Cardiac fibroblast (primary cell): ENCODE measurements at places on chromosomes 2 and 18.

DNA sequence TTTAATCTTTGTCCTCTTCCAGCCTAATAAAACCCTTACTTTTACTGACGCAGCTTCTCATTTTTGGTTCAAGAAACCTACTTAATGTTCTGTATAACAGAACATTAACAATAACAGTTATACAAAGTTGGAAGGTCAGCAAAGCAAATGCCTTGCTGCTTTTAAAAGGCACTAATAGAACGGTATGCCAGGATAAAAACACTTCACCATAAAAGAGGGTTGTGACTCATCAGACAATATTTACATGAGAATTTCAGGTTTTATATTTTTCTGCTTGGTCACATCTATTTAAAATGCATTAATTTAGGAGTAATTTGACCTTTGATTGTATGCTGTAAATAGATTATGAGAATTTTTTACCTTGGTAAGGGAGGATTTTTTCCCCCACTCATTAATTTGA, 3.0 kb downstream of the KLHL41 start:
- peak; percentile 20 for DNase-seq

DNA sequence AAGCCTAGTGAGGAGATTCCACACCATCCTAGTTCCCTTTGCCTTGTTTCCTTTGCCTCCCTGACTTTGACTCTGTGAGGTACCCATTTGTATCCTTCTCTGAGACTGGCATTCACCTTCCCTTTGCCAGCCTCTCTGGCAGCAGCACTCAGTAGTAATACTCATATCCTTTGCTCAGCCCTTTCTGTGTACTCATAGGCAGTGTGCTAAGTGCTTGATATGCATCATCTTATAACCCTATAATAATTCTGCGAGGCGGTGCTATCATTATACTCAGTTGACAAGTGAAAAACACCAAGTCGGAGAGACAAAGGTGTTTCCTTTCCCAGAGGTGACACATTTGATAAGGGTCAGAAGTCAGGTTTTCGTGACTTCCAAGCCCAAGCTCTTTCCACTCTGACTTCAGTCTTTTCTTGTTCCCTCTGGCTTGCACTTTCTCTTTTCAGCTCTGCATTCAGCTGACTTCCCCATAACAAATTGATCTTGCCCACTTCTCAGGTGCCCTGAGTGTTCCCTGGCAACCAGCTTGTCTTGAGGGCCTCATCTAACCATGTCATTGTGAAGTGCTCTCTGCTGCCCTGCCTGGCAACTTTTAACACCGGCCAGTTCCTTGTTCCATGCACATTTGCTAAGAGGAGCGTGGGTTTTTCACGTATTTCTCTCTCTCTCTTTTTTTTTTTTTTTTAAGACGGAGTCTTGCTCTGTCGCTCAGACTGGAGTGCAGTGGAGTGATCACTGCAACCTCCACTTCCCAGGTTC, 94.5 kb upstream of the UPP2 start:
- DNase-seq = no peak

GRCh38 chr2:144213797-144214196, 306.1 kb downstream of the ZEB2 start:
- no peak for DNase-seq

DNA sequence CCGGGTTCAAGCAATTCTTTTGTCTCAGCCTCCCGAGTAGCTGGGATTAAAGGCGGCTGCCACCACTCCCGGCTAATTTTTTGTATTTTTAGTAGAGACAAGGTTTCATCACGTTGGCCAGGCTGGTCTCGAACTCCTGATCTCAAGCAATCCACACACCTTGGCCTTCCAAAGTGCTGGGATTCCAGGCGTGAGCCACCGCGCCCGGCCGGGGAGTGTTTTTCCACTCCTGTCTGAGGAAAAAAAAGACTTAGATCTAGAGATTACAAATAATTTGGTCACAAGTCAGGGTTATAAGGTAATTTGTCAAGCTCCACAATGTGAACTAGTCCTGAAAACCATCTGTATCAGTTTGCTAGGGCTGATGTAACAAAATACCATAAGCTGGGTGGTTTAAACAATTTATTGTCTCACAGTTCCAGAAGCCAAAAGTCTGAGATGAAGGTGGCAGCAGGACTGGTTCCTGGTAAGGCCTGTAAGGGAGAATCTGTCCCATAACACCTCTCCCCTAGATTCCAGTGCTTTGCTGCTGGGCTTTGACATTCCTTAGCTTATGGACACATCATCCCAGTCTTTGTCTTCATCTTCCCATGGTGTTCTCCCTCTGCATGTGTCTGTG, 40.7 kb upstream of the SP3 start:
- DNase-seq = no peak

DNA sequence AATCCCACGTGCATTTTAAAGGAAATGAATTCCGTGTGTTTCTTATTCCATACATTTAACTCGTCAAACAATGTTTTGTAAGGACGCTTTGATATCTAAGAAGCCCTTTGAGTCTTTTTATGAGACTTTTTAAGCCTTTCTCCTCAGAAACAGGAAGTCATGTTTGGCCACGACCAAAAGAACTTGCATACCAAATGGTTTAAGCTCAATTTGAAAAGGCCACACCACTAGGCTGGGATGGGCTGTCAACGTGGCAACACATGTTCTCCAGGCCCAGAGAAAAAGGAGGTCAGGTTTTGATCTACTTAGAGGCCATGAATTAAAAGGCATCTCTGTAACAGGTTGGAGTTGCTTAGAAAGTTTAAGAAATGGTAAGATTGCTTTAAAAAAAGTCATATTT, 441.8 kb downstream of the CMPK2 start:
- no peak for DNase-seq

- DNase-seq = no peak
These were observed 946.5 kb upstream of the FAM98A start for GRCh38 chr2:34545486-34546136.

GRCh38 chr2:44351088-44351487, 10.2 kb downstream of the PREPL start:
- DNase-seq = peak; percentile 30

- DNase-seq = peak; percentile 88
These were observed 216.8 kb downstream of the CAMKMT start for GRCh38 chr2:44578471-44579093.

DNA sequence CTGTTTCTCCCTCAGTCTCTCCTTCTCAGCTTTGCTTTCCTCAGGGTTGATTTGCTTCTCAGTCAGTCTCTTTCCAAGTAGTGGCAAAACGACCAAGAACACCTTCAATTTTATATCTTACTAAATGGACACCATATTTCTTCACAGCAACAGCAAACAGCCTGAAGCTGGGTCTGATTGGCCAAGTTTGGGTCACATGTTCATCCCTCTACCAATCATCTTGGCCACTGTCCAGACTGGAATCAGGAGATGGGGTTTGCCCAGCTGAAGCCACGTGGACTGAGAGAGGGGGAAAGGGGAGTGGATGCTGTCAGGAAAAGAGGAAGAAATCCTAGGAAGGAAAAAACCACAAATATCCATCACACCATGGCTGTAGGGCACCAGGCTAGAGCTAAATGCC, 42.0 kb upstream of the ACMSD start:
- DNase-seq = no peak

- no peak for DNase-seq
These were observed 58.3 kb downstream of the NPAS2 start for GRCh38 chr2:100878000-100878791.

DNA sequence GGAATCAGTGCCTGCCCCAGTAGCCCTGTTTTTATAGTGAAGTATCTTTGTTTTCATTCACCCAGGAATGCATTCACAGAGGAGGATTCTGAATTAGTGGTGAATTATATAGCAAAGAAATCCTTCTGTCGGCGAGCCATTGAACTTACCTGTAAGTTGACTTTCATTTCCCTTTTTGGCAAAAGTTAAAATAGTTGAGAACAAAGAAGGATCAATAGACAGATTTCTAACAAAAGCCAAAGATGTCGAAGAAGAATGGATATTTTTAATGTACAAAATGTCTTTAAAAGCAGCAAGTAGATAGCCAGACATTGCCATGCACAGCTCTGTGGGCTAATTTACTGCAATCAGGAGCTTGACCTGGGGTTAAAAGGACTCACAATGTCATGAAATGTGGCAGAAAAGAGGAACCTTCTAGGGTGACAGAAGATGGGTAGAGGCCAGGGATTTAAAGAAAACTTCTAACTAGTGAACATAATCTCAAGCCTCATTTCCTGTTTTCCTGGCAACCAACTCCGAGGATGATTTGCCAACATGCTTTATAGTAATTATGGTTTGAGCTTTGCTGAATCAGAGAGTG, 53.8 kb upstream of the TMEM87B start:
- DNase-seq = peak; percentile 53

- peak; percentile 12 for DNase-seq
These were observed 670 bp downstream of the GKN1 start for GRCh38 chr2:68974946-68975665.

- DNase-seq = no peak
These were observed 97.6 kb downstream of the UXS1 start for GRCh38 chr2:106096299-106097037.

GRCh38 chr2:10132043-10132575, 9.6 kb downstream of the RRM2 start:
- no peak for DNase-seq

GRCh38 chr2:217793566-217794132, 209.1 kb downstream of the TNS1 start:
- no peak for DNase-seq

GRCh38 chr2:230812033-230812432, 52.7 kb upstream of the ITM2C start:
- DNase-seq = no peak

DNA sequence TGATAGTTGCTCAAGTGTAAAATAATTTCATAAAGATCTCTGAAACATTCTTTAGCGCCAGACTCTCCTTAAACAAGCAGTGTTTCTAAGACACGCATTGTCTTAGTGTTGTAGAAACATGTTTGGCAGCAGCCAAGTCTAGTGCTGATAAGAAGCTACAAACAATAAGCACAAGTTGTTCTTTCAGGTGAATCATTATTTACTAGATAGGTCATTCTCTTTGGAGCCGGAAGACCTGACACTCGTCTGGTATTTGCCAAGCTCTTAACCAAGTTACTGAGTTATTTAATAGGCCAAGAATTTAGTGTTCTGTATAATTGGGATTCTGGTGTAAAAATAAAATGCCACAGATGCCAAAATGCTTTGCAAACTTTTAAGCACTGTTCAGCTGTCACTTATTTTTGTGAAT, 852.1 kb downstream of the CPS1 start:
- DNase-seq = peak; percentile 63

DNA sequence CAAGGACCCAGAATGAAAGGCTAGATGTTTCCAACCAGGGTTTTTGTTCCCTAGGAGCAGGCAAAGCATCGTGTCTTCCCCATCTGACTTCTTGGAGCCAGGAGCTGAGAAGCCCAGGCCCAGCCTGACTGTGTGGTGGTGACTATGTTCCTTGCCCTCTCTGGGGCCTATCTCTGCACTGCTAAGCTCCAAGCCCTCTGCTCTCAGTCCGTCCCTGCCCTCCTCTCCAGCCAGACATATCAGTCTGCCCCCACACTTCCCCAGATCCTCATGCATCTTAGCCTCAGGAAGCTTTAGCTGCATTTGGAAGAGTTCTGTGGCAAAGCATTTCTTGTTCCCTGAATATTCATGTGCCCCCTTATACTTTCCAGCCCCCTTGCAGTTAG, 196.6 kb downstream of the CYP26B1 start:
- no peak for DNase-seq

GRCh38 chr2:15968280-15969178, 28.2 kb downstream of the MYCN start:
- DNase-seq = no peak

DNA sequence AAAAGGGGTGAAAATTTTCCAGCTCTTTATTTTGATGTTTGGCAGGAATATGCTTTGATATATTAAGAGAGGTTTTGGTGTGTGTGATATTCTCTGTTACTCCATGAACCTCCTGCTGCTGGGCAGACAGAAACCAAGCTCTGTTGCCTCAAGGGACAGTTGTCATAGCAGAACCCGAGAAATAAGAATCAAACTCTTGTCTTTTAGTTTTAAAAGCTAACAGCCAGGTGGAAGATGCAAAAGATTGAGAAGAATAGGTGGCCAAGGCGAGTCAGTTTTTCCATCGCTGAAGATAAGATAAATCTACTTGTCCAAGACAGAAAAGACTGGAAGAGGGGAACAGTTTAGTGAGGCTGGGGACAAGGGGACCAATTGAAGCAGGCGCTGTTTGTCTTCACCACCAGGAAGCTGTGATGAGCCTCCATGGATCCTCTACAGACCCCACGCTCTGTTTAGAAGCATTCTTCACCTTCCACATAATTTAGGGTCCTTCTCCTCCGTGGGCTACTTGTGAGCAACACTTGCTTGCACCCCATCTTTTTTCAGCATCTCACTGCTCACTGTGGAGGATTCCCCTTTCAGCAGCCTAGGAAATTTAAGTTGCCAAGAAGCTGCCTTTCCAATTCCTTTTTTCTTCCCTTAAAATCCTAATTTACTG, 23.9 kb downstream of the PMAIP1 start:
- no peak for DNase-seq

- DNase-seq = no peak
These were observed 124.2 kb upstream of the SIX3 start for GRCh38 chr2:44817256-44817655.

GRCh38 chr2:126835831-126836230, 62.9 kb upstream of the TEX51 start:
- no peak for DNase-seq

- peak; percentile 19 for DNase-seq
These were observed 57.1 kb downstream of the CAVIN2 start for GRCh38 chr2:191789796-191790195.

GRCh38 chr2:234339011-234339410, 157.9 kb downstream of the ARL4C start:
- DNase-seq = no peak

DNA sequence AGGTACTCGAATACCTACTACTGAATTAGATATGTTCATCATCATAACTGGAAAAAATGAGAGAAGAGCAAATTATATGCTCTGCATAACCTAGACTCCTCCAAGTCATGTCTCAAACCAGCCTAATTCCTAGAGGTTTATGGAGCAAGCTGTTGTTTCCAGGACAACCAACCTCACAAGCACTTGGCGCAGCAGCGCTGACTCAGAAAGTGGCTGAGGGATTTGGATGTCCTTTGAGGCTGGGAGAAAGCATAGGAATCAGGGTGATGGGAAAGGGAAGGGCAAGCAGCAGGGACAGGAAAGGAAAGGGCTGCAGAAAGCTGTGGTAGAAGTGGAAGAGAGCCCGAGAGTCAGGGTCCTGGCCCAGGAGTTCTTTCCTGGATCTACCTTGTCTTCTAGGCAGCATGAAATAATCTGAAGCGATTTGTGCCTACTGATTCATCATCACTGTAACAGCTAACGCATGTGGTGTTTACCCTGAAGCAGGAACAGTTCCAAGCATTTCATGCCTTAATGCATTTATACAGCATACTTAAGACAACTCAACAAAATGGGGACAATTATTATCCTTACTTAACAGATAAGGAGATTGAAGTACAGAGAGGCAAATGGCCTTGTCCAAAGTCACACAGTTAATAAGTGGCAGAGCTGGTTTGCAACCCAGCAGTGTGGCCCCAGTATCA, 3.7 kb downstream of the PLEK start:
- peak; percentile 67 for DNase-seq

DNA sequence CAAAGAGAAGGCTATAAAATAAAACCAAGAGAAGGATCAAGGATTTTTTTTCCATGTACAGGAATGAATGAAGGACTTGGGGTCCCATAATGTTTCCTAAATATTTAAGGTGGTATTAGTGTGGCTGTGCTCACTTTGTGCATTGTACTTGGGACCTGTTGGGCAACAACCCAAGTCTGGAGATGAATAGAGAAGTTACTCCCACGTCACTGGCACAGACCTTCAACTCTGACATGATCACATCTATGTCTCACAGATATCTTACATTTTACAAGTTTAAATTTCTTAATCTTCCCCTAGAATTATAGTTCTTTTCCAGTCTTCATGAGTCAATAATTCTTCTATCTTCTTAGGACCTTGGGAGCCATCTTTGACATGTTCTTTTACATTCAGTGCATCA, 133.4 kb downstream of the PLCL1 start:
- no peak for DNase-seq
